GM12864 (cell line): ENCODE measurements at places on chromosomes 6 and 20.

GRCh38 chr20:10832141-10832540, 158.3 kb upstream of the JAG1 start:
- no peak for DNase-seq

DNA sequence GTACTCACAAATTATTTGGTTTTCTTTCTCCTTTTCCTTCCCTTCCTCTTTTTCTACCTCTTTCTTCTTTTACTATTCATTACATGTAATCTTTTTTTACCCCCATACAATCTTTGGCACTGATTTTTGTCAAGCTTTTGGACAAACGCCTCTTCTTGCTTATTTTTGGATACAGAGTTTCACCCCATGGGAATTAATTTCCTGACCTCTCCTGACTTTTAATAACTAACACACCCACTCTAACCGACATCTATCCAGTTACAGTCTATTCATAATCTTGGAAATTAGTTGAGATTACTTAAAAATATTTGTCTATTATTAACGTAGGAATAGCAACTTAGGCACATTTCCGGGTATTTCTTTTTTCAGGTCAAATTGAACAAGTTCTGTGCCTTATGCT, 101.2 kb downstream of the HDGFL1 start:
- DNase-seq, result no peak

- no peak for DNase-seq
Measured at GRCh38 chr20:36631646-36632045, 14.3 kb downstream of the SLA2 start.

- DNase-seq, result no peak
Measured at GRCh38 chr6:35718911-35719381, 17.9 kb upstream of the ARMC12 start.

- no peak for DNase-seq
Measured at GRCh38 chr6:119233312-119233984, 116.1 kb downstream of the MAN1A1 start.

GRCh38 chr6:23511817-23512216, 614.2 kb upstream of the NRSN1 start:
- DNase-seq, result no peak

DNA sequence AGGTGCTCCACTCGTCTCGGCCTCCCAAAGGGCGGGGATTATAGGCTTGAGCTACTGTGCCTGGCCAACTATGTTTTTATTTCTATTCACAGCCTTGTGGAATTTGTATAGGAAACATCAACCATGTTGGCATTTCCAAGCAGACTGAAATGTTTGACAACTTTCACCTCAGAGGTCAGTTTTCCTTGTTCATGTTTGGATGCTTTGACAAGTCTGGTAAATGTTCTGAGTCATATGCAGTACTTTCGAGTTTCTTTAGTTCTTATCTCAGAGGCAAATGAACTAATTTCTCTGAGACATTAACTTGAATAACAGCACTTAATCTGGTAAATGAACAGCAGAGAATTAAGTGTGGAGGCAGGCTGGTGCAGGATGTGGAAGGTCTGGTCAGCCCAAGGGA, 373.4 kb upstream of the SYNCRIP start:
- no peak for DNase-seq

DNA sequence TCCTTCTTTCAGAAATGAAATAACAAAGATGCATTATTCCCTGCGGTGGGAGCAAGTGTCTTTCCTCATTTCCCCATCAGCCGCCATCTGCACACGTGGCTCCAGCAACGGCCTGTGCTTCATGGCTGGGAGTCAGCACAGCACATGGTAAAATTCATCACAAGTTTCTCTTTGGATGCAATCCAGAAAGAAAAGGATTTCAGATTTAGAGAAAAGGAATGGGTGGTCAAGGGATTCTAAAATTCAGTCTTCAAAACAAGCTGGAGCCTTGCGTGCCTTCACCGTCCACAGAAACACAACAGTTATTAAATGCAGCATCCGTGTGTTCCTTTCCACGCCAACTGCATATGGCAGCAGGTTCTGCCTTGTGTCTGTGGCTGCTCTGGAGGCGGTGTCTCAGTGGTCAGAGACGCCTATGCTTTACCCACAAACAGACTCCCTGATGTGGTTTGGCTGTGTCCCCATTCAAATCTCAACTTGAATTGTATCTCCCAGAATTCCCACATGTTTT, 107.6 kb downstream of the THBS2 start:
- no peak for DNase-seq
